ENCODE measurements at places on chromosomes 4 and X.

DNA sequence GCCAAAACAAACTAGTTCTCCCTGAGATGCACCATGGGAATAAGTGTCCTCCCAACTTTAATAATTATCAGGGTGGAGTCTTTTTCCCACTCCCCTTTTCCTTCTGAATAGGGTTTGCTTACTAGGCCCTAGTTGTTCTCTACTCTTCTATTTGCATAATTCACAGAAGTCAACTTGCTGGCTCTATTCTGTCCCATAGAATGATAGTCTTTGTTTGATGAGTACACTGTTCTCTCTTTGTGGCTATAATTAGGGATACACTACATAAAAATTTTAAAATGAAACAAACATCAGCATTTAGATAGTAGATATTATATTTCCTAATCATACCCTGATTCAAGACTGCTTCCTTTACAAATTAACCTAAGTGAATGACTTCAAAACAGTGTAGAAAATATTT, 10.3 kb downstream of the PDHA2 start:
- DNase-seq = no peak

DNA sequence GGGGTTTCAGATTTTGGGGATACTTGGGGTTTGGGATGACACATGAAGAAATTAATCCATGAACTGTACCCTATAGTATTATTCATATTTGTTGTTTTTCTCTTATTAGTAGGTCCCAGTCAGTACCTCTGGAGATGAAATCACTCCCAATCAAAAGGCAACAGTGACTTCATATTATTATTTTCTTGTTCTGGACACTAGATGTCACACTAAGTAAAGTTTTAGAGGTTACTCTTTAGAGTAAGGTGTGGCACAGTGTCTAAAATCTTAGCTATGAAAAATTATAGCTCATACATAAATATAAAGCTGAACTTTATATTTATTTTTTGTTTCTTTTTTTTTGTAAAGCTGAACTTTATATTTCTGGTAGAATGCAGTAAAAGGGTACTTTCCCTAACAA, 35.1 kb downstream of the FAM114A1 start:
- peak; percentile 51 for DNase-seq

GRCh38 chr4:153497988-153498967, 32.1 kb downstream of the TMEM131L start:
- peak; percentile 67 for DNase-seq

- no peak for DNase-seq
Observed at GRCh38 chr4:121998024-121998423, 46.2 kb upstream of the TRPC3 start.

DNA sequence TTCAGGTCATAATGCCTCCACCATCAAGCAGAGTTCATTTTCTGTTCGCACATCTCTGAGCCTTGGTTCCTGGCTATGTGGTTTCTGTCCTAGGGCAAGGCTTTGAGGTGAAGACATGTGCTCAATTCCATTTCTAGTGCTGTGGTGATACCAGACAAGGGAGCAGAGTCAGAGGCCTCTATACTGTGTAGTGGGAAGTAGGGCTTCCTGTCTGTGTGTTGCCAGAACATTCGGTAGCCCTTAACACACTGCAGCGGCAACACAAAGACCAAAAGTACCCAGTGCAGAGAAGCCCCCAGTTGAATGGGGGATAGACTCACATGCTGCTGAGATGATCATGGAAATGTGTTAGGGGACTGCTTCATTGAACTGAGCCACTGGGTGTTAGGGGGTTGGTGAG, 56.4 kb downstream of the STARD8 start:
- no peak for DNase-seq

- DNase-seq = no peak
Observed at GRCh38 chr4:140252141-140252741, 98.3 kb upstream of the MAML3 start.

DNA sequence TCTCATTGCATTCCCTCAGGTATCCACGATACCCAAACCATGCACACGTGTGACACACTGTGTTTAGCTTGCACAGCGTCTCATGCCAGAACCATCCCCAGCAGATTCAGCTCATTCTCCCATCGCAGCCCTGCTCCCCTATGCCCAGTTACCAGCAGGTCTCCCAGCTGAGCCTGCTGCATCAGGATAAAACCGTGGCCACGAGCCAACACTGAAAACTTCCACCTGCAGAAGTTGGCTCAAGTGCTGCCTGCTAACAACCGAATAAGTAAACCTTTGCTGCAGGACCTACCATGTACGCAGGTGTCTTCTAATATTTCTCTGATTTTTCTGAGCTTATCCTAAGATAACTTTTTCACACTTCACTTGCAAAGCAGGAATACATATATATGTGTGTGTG, 120.4 kb upstream of the STS start:
- DNase-seq = no peak

- DNase-seq = no peak
Observed at GRCh38 chr4:186604124-186604807, 48.9 kb upstream of the MTNR1A start.

DNA sequence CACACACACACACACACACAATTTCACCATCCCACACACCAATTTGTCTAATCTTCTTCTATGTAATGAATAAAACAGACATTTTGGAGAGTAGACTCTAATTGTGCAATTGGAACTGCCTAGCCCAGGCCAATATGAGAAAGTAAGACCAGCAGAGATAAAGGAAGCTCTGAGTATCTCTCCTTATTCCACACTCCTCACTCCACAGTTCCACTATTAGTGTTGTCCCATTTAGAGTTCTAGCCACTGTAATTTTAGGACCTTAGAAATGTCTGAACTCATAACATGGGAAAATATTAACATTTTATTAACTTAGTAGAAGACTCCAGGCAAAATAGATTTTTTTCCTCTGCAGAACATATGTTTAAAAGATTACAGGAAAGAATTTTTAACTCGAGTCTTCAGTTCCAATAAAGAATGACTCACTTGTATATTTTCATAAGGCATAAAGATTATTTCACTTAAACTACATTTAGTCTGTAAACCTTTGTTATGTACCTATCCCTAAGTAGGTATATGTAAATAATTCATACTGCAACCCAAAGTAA, 297.6 kb upstream of the INTU start:
- no peak for DNase-seq

GRCh38 chr4:113834298-113834697, 72.8 kb upstream of the CAMK2D start:
- no peak for DNase-seq

GRCh38 chr4:22465996-22466395, 49.9 kb downstream of the ADGRA3 start:
- no peak for DNase-seq

DNA sequence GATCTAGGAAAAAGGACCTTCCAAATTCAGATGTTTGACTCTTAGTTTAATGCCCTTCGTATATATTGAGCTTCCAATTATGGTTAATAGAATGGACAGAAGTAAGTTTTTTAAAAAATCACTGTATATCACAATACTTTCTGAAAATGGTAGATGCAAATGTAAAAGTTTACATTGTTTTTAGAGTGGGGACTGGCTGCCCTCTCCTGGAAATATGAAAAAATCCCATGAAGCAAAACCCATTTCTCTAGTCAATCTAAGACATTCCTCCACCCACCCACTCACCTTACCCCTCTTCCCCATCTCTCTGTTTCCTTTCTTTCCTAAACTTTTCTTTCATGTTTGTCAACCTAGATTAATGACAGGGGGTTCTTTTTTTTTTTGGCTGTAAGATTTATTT, 134.5 kb downstream of the ARHGAP6 start:
- peak; percentile 31 for DNase-seq

DNA sequence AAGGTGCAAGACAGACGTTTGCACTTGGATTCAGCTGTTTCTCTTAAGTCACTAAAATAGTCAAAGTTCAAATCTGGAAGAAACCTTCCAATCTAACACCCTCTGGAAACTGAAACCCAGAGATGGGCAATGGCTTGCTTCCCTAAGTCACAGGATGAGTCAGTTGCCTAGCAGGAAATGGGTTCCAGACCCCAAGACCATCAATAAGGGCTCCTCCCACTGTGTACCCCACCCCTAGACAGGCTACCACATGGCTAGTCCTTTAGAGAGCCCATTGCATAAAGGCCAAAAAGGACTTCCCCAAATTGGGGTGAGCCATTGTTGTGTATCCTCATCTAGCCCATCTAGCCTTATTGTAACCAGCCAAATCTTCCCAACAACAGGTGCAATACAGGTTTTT, 216.2 kb downstream of the HS6ST2 start:
- DNase-seq = no peak

- DNase-seq = no peak
Observed at GRCh38 chr4:157896726-157897125, 276.1 kb downstream of the GASK1B start.

GRCh38 chr4:47686294-47686872, 151.5 kb downstream of the CORIN start:
- DNase-seq = peak; percentile 52

- DNase-seq = no peak
Observed at GRCh38 chr4:113945906-113946305, 33.5 kb downstream of the ARSJ start.

Measured in eye (tissue), 1 donor.